GM12864 (cell line): ENCODE measurements at places on chromosomes 6 and 20.

- DNase-seq = no peak
Observed at GRCh38 chr6:906920-907319, 214.0 kb upstream of the EXOC2 start.

DNA sequence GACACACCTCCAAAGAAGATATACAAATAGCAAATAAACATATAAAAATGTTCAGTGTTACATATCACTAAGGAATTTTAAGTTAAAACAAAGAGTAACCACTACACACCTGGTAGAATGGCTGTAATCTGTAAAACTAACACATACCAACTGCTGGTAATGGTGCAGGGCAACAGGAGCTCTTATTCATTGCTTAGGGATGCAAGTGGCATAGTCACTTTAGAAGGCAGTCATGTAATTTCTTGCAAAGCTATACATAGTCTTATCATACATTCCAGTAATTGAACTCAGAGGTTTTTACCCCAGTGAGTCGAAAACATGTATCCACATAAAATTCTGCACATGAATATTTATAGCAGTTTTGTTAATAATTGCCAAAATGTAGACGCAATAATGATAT is 906.8 kb upstream of the CITED2 start:
- no peak for DNase-seq

DNA sequence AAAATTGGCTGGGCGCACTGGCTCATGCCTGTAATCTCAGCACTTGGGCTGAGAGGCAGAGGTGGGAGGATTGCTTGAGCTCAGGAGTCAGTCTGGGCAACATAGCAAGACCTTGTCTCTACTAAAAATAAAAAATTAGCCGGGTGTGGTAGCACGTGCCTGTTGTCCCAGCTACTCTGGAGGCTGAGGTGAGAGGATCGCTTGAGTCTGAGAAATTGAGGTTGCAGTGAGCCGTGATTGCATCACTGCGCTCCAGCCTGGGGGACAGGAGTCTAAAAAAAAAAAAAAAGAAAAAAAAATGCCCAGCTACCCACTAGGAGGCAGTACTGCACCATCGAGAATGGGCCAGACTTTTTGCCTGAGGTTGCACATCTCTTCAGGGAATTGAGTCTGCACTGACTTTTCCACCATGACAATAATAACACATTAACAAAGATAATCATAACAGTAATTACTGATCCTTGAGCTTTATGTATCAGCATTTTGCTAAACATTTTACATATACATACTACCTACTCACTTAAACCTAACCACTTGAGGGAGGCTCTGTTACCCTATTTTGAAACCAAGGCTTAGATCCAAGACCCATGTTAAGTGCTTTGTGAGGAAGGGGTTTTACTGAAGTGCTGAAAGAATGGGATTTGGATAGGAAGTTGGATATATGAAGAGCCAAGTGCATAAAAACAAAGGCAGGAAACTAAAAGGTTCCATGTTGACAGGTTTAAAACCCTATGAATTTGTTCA is 21.0 kb downstream of the SRSF3 start:
- DNase-seq = no peak

DNA sequence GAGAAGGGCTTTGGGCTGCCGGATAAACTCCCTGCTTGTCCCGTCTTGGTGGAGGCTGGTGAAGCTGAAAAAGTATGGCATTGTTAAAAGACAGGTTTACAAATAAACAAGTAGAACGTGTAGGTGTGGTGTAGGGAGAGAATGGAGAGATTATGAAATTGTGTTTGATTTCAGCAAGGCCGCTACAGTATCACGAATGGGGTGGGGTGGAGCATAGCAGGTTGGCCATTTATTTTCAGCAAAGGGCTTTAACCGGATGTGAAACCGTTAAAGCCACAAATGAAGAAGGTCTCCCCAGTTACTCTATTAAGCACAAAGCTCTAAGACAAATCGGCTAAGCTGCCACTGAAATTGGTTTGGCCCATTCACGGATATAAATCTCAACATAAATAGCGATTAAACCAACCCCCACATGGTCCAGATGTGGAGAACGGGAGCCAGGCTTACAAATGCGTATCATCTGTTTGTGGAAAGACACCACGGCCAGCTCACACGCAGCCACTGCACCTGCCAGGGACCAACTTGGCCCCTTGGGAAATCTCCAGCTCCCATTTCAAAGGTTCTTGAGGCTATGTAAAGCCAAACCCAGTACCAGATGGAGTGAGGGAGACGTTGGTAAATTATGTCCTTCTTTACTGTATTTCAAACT is 94.0 kb downstream of the ZMYND8 start:
- DNase-seq = peak; percentile 68

DNA sequence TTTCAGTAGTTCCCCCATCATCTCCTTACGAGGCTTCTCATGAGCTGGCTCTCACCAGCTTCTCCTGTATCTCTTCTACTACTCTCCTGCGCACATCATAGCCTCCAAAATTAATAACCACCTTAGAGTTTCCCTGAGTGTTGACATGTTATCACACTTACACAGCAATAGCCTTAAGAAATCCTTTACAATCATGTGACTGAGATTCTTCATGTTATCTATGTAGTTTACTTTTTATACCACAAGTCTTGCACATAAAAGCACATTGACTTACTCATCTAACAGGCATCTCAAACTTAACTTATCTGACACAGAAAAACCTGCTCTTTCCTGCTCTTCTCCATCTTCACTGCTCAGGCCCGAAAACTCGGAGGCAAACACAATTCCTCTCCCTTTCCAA is 103.7 kb upstream of the TAB2 start:
- no peak for DNase-seq

GRCh38 chr6:154277629-154278017 is 79.0 kb downstream of the IPCEF1 start:
- no peak for DNase-seq

DNA sequence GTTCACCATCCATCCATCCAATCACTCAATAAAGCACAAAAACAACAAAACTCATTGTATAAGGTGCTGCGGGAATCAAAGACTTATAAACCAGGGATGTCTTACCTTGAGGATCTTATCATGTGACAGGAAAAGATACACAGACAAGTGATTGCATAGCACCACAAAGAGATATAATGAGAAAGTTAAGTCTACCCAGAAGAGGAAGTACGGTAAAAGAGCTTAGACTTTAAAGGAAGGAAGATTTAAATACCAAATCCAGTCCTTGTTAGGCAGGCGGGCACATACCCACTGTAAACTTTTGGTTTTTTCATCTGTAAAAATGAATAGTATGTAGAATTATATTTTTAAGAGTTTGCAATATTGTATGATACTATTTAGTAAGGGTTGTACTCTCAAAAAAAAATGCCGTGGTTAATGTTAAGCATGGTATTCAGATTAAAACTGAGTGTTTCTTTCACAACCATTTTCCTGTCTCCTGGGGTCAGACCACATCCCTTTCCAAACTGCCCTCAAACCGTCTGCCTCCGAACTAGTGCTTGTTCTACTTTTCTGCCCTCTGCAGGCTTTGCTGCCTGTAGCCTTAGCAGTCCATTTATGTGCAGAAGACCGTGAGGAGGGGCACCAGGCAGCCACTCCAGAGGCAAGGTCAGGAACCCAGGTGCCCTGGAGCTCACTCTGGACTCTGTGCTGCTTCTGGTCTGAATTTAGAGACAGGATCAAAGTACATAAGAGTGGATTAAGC is 179.5 kb upstream of the SYNDIG1 start:
- no peak for DNase-seq

DNA sequence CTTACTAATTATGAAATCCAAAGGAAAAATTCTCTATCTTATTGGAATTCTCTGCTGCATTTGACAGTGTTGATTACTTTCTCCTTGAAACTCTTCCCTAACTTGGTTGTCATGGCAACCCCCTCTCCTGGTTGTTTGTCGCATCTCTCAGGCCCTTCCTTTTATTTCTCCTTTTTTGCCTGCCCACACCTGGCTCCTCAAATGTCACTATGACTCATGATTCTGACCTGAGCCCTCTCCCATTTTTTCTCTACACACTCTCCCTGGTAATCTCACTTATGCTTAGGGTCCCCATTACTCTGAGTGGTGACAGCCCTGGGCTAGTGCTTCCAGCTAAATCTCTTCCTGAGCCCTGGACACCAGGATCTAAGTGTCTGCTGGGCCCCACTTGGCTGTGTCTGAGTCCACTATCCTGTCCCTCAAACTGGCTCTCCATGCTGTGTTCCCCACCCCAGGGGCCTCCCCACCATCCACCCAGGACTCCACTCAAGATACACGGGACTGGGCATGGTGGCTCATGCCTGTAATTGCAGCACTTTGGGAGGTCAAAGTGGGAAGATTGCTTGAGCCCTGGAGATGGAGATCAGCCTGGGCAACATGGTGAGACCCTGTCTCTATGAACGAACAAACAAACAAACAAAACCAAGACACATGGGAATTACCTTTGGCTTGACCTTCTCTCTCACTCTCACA is 16.5 kb upstream of the NNAT start:
- DNase-seq = no peak

DNA sequence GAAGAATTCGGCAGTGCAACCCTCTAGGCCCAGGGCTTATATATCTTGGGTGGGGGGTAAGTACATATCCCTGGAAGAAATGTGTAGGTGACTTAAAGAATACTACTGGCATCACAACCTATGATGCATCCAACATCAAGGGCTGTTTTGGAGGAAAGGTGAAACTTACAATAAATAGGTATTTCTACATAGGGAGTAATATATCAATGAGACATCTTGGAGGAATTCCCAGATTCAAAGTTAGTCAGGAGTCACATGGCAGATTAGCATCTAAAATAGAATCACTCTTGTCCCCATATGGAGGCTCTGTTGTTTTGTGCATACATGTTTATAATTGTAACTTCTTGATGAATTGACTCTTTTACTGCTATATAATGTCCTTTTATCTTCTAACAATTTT is 375.5 kb downstream of the PAX1 start:
- DNase-seq = no peak

DNA sequence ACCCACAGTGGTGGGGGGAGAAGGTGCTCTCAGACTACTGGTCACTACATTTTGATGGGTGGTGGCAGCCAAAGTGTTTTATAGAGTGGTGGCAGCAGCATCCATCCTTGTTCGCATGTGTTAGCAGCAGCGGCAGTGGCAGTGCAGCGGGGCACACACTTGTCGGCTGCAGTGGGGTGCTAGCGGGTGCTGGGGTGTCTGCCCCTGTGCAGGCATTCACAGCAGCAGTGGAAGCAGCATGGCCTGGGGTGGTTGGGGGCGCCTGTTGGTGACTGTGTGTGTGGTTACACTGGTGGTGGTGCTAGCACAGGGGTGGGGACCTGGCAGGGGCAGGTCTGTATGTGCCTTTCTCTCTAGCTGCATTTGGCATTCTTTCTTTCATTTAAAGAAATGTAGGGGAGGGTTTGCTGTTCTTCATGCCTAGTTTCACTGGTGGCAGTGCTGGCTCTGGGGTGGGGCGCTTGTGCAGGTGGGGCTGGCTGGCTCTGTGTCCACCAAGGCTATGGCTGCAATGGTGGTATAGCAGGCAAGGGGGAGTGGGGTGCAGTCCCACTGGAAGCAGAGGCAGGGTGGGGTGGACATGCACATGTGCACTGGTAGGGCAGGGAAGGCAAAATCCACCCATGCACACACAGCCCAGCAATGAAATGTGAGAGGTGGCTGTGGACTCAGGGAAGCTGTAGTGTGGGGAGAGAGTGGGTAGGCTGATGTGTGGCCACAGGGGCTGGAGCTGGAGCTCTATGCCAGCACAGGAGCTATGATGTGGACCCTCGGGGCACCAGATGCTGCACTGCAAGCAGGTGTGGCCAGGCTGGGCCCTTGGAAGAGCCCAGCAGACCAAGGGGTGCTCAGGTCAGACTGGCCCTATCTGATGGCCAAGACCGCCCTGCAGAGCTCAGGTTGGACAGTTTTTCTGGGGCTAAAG is 173.3 kb downstream of the PRDM13 start:
- no peak for DNase-seq

DNA sequence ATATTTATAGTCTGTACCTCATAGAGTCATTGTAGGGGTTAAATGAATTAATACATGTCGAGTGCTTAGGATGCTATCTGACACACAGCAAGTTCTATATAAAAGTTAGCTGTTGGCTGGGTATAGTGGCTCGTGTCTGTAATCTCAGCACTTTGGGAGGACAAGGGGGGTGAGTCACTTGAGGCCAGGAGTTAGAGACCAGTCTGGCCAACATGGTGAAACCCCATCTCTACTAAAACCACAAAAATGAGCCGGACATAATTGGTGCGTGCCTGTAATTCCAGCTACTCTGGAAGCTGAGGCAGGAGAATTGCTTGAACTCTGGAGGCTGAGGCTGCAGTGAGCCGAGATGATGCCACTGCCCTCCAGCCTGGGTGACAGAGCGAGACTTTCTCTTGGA is 222.9 kb downstream of the UBE3D start:
- no peak for DNase-seq

DNA sequence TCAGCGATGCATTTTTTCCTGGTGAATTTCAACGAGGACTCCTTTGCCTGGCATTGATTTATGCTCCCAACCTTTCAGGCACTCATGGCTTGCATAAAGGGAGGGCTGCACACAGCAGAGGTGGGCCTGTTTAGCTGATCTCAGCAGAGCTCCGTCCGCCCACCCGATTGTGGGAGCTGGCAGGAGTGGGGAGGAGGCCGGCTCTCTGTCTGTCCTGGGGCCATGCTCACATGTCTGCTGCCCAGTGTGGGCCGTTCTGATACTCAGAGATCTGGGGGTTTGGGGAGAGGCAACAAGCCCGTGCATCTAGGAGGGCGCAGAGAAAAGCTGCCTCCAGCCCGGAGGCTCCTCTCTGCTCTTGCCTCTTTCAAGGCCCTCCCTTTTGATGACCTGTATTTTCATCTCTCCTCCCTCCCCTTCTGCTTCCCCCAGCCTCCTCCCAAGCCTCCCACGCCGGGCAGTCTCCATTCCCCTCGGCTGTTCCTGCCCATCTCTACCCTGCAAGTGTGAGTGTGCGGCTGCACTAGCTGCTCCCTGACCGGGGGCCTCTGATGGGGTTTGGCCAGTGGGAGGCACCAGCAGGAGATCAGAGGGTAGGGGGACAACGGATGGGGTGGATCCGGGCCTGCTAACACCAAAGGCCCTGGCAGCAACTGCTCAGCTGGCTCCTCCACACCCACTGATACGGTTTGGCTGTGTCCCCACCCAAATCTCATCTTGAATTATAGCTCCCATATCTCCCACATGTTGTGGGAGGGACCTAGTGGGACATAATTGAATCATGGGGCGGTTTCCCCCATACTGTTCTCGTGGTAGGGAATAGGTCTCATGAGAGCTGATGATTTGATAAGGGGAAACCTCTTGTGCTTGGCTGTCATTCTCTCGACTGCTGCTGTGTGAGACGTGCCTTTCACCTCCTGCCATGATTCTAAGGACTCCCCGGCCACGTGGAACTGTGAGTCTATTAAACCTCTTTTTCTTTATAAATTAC is 39.6 kb upstream of the MLN start:
- no peak for DNase-seq

GRCh38 chr6:11665604-11666326 is 112.8 kb downstream of the ADTRP start:
- no peak for DNase-seq

DNA sequence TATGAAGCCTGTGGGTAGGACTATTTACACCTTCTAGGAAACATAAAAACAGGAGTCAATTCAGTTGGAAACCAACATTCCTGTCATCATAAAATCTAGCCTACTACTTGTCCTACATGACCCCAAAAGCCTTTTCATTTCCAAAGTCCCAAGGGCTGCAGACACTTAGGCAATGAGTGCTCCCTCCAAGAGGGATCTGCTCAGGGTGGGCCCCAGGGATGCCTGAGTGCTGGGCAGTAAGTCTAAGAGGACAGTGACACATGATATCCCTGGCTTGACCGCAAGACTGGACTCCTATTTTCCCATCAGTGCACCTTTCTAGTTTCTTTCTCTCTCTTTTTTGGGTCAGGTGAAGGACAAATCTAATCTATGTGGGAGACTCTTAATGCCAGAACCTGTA is 1101.3 kb downstream of the GRIK2 start:
- DNase-seq = no peak

- no peak for DNase-seq
Observed at GRCh38 chr6:88609983-88610382, 353.4 kb downstream of the RNGTT start.

GRCh38 chr20:35226126-35226883 is at the start of gene MMP24:
Gene MMP24 (plus strand): TSS chr20:35226690. CDS start chr20:35226739, 49 bp downstream.
- no peak for DNase-seq
